Common myeloid progenitor, CD34-positive (primary cell): ENCODE measurements at places on chromosomes 6 and 20.

DNA sequence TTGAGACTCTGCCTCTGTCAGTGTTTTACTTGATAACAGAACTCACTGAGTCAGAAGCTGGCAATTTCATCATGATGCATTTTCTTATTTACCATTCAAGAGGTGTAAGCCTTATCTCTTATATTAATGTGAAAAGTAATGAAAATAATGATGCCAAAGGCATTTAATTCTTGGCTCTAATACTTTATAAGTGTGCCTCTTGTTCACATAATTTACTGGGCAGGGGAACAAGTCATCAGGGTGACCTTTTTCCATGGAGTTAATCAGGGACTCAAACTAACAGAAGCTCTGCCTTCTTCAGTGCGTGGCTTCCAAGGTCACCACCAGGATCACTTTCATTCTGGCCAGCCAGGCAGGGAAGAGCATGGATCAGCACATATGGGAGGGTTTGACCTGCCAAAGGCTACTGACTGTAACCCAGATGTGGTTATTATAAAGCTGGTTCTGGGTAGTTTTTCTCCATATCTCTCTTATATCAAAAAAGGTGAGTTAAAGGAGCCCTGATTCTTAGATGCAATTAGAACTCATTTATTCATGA, 5.2 kb upstream of the PLCB1 start:
- DNase-seq = no peak

GRCh38 chr20:42492290-42492689, 697.4 kb downstream of the PTPRT start:
- no peak for DNase-seq

DNA sequence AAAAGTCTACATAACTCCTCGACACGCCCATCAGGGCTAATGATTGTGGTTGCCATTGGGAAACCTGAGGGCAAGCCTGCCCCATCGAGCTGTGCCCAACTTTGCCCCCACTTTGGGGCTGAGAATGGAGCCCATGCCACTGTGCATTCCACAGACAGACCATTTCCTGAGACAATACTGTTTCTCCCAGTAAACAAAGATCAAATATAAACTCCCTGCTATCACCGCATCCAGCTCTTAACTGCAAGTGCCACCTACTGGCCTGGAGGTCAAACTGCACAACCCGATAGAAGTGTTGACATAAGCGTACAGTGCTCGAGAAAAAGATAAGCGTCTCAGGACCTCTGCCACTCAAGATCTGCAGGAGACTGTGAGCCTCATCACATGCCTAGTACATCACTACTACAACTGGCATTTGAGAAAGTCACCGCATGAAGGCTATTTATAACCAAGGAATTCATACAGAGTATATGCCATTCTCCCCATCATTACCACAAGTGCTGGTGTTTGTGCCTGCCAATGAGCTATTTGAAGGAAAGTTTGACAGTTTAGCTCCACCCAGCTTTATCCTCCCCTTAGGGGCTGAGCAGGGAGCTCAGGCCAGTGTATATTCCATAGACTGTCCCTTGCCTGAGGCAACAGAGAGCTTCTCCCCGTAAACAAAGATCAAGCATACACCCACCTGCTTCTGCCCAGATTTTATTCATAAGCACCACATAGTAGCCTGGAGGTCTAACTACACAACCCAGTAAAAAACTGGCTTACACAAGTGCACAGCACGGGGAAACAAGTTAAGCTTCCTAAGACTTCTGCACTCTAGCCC, 4.5 kb upstream of the DEFB126 start:
- DNase-seq = no peak

GRCh38 chr6:14545496-14545895, 427.9 kb downstream of the CD83 start:
- DNase-seq = no peak
